ENCODE measurements at places on chromosomes 3 and 15.

DNA sequence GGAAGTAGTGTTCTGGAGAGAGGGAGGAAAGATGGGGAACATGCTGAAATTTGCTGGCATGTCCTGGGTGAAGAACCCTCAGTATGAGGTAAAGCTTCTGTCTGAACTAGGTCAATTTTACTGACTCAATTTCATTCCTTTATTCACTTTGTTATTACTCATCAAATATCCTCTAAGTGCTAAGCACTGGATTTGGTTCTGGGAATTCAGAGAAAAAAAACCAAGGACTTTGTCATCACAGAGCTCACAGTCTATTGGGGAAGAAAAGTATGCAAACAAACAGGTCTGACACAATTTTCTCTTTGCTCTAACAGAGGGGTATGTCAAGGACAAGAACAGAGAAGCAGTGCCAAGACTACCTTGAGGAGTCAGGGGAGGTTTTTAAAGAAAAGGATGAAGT is 68.0 kb downstream of the TFG start:
- H3K4me1 ChIP-seq, result no peaks in the 10 kb centered on the region
- no peak for DNase-seq
- H3K27me3 ChIP-seq, result no peaks in the 10 kb centered on the region
- no peaks in the 10 kb centered on the region for H3K36me3 ChIP-seq
- no peak overlapping the region for H3K4me3 ChIP-seq

- H3K4me1 ChIP-seq, result peaks cover 39% of the 10 kb centered on the region
- no peaks in the 10 kb centered on the region for H3K27me3 ChIP-seq
- peaks cover 31% of the 10 kb centered on the region for H3K36me3 ChIP-seq
- peak overlapping the region; percentile 98 for H3K27ac ChIP-seq
- H3K4me3 ChIP-seq, result peak overlapping the region; percentile 99
These were observed 894 bp upstream of the CCNL1 start for GRCh38 chr3:157160658-157161424.

DNA sequence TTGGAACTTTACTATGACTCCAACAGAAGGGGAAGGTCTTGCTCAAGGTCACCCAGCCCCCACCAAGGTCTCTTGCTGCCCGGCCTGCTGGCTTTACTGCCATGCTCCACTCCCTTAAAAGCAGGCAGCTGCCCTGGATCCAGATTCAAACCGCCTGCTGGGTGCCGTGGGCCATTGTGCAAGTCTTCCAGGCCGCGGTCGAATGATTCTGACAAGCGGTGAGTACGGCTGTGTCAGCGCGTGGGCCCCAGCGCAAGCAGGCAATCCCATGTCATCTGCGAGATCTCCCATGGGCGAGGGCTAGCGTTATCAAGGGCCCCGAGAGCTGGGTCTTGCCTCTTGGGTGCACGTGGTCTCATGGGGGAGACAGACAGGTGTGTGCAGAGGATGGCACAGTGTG is 37.6 kb downstream of the CORO2B start:
- H3K36me3 ChIP-seq, result no peaks in the 10 kb centered on the region
- no peak overlapping the region for H3K27ac ChIP-seq
- no peaks in the 10 kb centered on the region for H3K4me1 ChIP-seq
- DNase-seq, result no peak
- peaks cover 12% of the 10 kb centered on the region for H3K27me3 ChIP-seq

DNA sequence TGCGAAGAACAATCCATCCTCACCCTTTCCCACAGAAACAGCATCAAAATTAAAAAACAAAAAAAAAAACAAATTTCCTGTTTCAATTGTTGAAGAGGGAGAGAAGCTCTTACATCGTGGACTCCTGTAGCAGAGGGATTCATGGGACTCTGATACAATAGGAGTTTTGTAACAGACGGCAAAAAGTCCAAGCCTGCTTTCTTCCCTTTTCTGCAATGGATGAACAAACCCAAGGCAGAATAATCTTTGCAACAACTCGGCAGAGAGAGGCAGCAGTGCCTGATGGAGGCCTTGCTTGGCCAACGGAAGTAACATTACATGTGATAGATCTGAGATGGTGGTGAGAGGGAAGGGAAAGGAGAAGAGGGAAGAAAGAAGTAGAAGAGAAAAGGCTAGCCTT is 26.9 kb downstream of the CCR4 start:
- no peaks in the 10 kb centered on the region for H3K27me3 ChIP-seq
- H3K4me3 ChIP-seq, result no peak overlapping the region
- peaks cover 27% of the 10 kb centered on the region for H3K4me1 ChIP-seq
- DNase-seq, result no peak
- no peaks in the 10 kb centered on the region for H3K36me3 ChIP-seq
- H3K27ac ChIP-seq, result no peak overlapping the region

DNA sequence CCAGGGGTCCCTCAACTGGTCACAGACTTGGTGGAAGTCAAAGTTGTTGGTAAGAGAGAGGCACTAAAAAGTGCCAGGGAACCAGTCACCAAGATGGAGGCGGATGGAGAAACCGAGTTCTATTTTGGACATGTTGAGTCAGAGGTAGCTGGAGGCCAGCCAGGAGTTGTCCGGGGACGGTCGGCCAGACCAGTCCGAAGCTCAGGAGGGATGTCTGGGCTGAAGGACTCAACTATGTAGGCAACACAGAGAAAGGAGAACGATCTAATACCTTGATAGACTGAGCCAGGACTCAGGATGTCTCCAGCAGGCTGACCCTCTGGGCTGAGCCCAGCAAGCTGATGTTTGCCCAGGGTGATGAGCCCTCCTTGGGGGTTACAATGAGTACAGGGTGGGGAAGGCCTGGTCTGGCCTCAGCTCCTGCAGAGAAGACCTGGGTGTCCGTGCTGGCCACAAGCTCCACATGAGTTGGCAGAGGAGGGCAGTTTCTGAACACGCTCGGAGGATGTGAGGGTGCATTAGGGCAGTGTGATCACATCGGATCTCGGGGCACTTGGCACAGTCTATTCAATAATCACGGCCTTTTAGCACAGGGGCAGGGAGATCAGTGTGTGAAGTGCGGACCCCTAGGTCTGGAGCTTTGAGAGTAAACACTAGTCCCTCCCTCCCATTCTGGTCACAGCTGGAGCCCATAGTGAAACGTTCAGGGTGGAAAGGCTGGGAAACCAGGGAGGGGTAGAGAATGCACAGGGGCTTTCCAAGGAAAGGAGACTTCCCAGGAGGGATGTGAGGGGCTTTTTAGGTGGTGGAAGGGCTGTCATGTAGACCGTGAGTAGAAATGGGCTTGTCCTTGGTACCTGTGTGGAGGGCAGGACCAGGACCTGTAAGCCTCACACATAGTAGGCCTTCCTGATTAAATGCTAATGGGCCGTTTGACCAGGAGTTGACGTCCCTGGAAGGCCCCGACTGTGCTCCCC is 111.9 kb downstream of the ETFA start:
- DNase-seq, result no peak
- no peak overlapping the region for H3K4me3 ChIP-seq
- H3K27ac ChIP-seq, result no peak overlapping the region
- no peaks in the 10 kb centered on the region for H3K27me3 ChIP-seq
- H3K4me1 ChIP-seq, result no peaks in the 10 kb centered on the region

DNA sequence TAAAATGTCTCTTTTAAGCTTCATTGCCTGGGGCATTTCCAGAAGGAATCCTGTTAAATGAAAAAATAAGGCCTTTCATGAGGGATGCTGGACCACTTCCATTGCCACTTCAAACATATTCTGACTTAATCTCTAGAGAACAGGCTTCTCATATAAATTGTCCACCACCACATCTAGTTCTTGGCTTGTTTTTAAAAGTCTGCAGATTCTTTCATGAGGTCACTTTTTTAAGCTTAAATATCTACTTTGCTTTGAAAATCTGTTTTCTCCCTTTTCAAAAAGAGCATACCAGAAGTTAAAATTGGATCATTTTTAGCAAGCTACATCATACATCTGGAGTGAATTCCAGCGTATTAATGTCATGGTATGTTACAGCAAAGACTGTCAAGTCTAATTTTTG is 131.6 kb downstream of the C3orf70 start:
- H3K4me1 ChIP-seq, result no peaks in the 10 kb centered on the region
- no peaks in the 10 kb centered on the region for H3K27me3 ChIP-seq
- H3K4me3 ChIP-seq, result no peak overlapping the region
- H3K36me3 ChIP-seq, result peaks cover 12% of the 10 kb centered on the region
- DNase-seq, result no peak
- H3K27ac ChIP-seq, result no peak overlapping the region

- H3K4me1 ChIP-seq, result no peaks in the 10 kb centered on the region
- no peaks in the 10 kb centered on the region for H3K27me3 ChIP-seq
- H3K4me3 ChIP-seq, result no peak overlapping the region
- no peaks in the 10 kb centered on the region for H3K36me3 ChIP-seq
- no peak for DNase-seq
These were observed 858.9 kb upstream of the CFAP20DC start for GRCh38 chr3:59908701-59909100.

DNA sequence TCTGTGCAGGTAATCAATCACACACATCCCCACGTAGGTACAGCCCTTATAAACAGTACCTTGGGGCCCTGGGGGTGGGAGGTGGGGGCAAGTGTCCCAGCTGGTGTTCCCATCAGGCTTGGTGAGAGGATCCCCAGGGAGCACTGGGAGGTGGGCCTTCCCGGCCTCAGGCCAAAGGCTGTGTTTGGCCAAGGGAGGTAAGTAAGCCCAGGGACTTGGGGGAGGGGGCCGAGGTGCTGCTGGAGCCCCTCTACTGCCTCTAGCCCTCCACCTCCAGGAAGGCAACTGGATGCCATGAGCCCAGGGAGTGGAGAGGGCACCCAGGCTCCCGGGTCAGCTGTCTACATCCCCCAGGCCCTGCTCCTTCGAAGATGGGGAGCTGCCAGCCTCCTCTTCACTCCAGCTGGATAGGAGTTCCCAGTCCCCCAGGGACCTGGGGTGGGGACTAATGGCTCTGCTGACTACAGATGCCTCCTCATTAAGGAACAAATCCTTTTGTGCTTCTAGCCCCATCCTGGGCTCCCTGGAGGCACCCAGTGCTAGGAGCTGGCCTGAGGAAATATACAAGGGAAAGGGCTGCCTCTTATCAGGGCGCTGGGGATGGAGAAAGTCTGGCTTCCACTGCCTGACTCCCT is 33.1 kb downstream of the RNU5B-1 start:
- no peak for DNase-seq
- no peak overlapping the region for H3K27ac ChIP-seq
- H3K27me3 ChIP-seq, result no peaks in the 10 kb centered on the region
- no peaks in the 10 kb centered on the region for H3K4me1 ChIP-seq
- no peak overlapping the region for H3K4me3 ChIP-seq

- no peak overlapping the region for H3K4me3 ChIP-seq
- DNase-seq, result no peak
- no peaks in the 10 kb centered on the region for H3K27me3 ChIP-seq
- peaks cover 46% of the 10 kb centered on the region for H3K36me3 ChIP-seq
These were observed 179.2 kb downstream of the ATP10A start for GRCh38 chr15:25683911-25684310.

DNA sequence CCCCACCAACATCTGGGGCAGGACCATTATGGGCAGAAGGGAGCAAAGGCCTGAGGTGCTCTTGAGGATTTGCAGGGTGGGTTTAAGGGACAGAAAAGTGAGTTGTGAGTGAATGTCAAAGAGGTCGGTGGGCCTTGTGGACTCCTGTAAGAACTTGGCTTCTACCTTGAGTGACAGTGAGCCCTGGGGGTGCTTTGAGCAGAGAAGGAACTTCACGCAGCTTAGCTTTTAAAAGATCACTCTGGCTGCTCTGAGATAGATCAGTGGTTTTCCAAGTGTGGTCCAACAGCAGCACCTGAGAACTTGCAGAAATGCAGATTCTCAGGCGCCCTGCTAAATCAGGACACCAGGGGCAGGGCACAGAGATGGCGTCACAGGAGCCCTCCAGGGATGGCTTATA is 15.3 kb upstream of the ALAS1 start:
- H3K27me3 ChIP-seq, result peaks cover 5% of the 10 kb centered on the region
- H3K4me1 ChIP-seq, result no peaks in the 10 kb centered on the region
- no peaks in the 10 kb centered on the region for H3K36me3 ChIP-seq

DNA sequence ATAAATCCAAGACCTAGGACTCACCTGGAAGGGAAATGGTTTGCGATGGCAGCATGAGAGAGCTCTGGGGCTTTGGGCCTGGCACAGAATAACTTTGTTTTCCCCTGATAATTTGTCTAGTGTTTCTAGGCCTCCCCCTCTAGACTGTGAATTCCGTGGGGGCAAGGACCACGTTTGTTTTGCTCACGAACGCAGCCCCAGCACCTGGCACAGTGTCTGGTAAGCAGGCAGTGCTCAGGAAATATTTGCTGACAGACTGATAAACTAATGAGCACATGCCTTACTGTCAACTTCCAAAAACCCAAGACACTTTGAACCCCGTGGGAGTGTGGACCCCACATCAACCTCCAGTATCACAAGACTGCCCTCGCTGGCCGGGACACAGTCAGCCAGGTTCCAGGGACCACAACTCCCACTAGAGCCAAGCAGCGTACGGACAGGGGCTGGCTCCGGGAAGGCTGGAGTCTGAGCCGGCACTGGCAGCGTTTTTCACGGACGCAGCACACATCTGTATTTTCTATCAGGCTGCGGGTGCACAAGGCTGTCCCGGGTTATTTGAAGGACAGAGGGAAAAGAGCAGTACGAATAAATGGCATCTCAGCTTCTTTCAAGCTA is 146.5 kb downstream of the XXYLT1 start:
- no peak overlapping the region for H3K27ac ChIP-seq
- H3K4me3 ChIP-seq, result no peak overlapping the region
- DNase-seq, result no peak

- H3K4me1 ChIP-seq, result no peaks in the 10 kb centered on the region
- DNase-seq, result no peak
- H3K27ac ChIP-seq, result no peak overlapping the region
- H3K36me3 ChIP-seq, result no peaks in the 10 kb centered on the region
- H3K27me3 ChIP-seq, result peaks cover 14% of the 10 kb centered on the region
These were observed 29.3 kb upstream of the MYO1E start for GRCh38 chr15:59401824-59402569.

DNA sequence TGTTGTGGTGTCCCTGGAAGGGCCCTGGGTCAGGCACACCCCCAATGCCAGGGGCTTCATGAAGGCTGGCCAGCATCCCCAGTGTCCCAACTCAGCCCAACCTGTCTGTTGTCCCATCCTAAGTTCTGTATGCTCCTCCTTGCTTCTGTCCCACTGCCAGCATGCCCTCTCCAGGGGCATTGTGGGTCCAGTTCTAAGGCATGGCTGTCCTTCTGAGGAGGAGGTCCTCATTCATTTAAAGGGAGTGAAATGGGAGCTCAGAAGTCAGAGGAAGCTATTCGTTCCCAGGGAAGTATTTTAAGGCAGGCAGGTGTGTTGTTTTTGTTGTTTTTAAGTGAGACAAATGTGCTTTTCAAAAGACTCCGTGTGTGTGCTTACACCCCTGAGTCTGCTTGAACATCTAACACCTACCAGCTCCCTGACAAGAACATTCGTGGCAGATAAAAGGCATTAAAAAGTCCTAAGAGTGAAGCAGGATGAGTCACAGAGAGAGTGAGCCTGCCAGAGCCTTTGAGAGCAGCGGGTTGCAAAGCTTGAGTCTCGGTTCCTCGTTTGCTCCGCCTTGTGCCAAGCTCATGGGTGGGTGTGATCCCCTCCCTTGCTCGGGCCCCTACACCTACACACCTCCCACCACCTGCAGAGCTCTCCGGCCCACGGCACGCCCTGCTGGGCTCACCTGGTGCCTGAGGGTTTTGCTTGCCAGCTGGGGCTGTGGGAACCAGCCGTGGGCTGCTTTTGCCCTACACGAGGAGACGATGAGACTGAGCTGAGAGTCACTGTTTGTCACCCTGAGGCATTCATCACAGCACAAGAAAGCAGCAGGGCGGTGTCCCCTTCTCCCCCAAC is 183.4 kb upstream of the TOPAZ1 start:
- peak; percentile 10 for DNase-seq
- H3K27me3 ChIP-seq, result peaks cover 48% of the 10 kb centered on the region
- no peak overlapping the region for H3K4me3 ChIP-seq
- no peak overlapping the region for H3K27ac ChIP-seq
